ENCODE measurements at places on chromosomes 6 and 20. TPM values are rescaled to one million over a fixed set of nuclear protein-coding genes. Genes with fewer than 3 reads are reported as not detected.

DNA sequence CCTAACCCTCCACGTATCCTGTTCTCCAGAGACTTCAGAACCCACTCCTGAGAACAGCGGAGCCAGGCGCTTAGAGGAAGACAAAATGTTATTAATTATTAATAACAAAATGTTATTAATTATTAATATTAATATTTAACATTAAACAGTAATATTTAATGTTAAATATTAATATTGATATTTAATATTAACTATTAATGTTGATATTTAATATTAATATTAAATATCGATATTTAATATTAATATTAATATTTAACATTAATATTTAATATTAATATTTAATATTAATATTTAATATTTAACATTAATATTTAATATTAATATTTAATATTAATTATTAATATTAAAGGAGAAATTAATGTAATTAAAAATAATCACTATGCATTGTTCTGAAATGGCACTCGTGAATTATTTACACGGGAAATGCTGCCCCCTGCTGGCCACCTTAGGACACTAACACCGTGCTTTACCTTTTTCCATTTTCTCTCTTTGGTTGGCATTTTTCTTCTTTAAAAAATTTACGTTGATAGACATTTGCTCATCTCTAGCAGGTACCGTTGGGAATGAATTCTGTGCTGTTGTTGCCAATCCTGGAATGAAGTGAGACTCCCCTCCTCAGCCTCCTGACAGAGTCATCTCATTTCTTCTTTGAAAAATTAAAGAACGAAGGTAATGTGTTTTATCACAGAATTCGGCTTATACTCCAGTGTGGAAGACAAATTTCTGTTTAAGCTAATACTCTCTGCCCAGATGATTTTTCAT lies 7.5 kb upstream of the GGTLC1 start:
- DNase-seq: peak; percentile 17

- no peak for DNase-seq
These were observed 95.4 kb upstream of the MRPS10 start for GRCh38 chr6:42313038-42313437.

DNA sequence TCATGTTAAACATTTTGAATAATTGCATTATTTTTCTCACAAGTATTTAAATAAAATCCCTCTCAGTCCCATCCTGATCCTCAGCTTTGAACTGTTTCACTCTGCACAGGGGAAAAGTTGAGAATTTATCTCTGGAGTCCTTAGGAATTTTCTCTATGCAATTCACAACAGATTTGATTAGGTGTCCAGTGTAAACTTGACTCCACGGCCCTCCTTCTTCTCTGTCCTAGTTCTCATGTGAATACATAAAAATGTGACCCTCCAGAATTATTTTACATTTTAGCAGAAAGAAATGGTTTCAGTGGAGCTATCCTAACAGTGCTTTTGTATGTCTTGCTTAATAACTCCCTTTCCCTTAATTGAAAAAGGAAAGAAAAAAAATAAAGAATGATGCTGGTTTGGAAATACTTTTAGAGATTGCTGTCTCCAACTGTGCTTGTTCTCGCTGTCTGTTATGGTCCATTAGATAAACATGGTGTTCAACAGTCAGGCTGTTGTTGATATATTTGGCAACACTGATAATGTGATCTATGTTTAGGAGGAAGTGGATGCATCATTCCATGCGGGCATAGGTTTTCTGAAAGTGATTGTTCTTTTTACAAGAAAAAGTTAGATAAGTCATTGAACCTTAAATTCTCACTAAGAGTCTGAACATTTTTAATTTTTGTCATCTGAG lies 599.4 kb upstream of the CITED2 start:
- DNase-seq: peak; percentile 43

The GPX5 gene
- not detected for total RNA-seq

GRCh38 chr6:70107852-70108629 lies 194.8 kb downstream of the COL9A1 start:
- DNase-seq: peak; percentile 36

DNA sequence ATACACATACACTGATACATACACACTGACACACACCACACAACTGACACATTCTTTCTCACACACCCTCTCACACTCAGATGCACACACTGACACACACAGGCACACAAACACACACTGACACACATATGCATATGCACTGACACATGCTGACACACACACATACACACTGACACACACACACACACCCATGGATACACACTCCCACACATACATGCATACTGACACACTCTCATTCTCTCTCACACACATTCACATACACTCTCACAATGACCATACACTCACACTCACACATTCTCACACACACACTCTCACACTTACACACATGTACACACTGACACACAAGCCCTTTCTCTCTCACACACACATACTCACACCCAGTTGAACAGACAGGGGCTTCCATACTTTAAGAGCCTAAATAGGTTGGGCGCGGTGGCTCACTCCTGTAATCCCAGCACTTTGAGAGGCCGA lies 236.4 kb downstream of the LRFN2 start:
- DNase-seq: no peak

The ZC3H12D gene
- under 0.01 TPM for total RNA-seq

The OPN5 gene
- total RNA-seq: not detected

- DNase-seq: peak; percentile 74
These were observed 50.7 kb upstream of the CD83 start for GRCh38 chr6:14066782-14067406.

DNA sequence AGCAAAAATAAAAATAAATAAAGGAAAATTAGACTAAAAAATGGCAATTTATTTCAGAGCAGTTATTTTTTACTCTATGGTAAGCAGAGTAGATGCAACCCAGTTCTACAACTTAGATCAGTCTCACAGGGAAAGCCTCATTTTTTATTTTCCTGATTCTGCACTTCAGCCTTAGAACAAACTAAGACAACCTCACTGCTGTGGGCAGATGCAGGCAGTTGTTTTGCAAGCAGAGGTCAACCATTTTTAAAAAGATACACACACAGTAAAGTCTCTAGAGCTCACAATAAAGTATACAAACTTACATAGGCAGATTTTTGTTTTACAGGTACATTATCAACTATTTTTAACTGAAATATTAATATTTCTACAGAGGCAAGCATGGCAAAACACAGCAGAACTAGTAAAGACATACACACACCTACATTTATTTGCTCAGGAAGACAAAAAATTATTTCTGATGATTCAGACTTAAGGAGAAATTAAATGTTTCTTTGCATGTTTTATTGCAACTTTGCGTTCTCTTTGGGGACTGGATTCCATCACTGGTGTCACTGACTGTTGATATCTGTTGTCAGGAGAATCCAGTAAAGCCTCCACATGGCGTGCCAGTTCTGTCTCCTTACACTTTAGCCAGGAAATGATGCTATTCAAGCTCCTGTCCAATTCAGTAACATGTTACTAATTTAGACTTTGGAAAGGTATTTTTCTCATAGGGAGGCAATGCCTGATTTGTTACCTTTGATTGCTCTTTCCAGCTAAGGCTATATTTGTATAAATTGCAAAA lies 102.7 kb downstream of the TRDN start:
- DNase-seq: no peak

- peak; percentile 17 for DNase-seq
These were observed 47.5 kb upstream of the PROKR2 start for GRCh38 chr20:5364136-5364821.

The EYA2 gene
- total RNA-seq: 10.6 TPM

The MAP7 gene
- total RNA-seq: 30.8 TPM

DNA sequence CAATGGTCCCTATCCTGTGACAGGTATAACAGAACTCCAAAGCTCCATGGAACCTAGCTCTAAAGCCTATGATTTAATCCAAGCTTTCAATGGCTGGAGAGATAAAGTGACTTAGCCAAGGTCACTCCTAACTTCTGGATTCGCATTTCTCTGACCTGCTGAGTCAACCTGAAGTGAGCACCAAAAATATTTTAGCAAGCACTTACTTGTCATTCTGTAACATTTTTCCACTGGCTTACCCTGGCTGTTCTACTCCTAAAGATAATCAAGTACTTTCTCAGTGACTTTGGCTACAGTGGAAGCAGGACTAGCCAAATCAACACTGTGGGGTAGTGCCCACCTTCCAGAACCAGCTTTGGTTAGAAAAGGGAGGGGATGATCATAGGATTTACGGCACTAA lies 188.3 kb downstream of the OGFRL1 start:
- DNase-seq: peak; percentile 74
